ENCODE measurements at places on chromosomes 3 and 15. TPM values are rescaled to one million over a fixed set of nuclear protein-coding genes. Genes with fewer than 3 reads are reported as not detected.

The PLA2G4D gene
- not detected for total RNA-seq

The BFSP2 gene
- not detected for total RNA-seq

The MYO5C gene
- total RNA-seq = 0.17 TPM

The PTPN23 gene
- 34.5 TPM for total RNA-seq

The REC114 gene
- not detected for total RNA-seq

The ZNF385D gene
- total RNA-seq = not detected

The XYLB gene
- 5.9 TPM for total RNA-seq

The GRIP2 gene
- not detected for total RNA-seq

The BOC gene
- 0.42 TPM for total RNA-seq

The TIMMDC1 gene
- 162 TPM for total RNA-seq

The CD276 gene
- total RNA-seq = 3.1 TPM

The SPG11 gene
- 56.0 TPM for total RNA-seq

The XCR1 gene
- total RNA-seq = not detected

The POLQ gene
- 19.8 TPM for total RNA-seq

The TM4SF18 gene
- total RNA-seq = not detected

The RABL3 gene
- 42.4 TPM for total RNA-seq

The KLHL6 gene
- 32.9 TPM for total RNA-seq

The STAC gene
- not detected for total RNA-seq

The HRH1 gene
- 0.27 TPM for total RNA-seq

The BNC1 gene
- total RNA-seq = not detected

The LDHAL6B gene
- total RNA-seq = not detected

The EIF4G1 gene
- 706 TPM for total RNA-seq

The CCDC174 gene
- total RNA-seq = 15.3 TPM

The FAM81A gene
- 1.9 TPM for total RNA-seq

The CYP1A2 gene
- not detected for total RNA-seq

The AP3B2 gene
- total RNA-seq = 0.44 TPM

The NMNAT3 gene
- total RNA-seq = 2.0 TPM

The GPR149 gene
- not detected for total RNA-seq

The MOBP gene
- total RNA-seq = not detected

The TMOD2 gene
- 6.7 TPM for total RNA-seq

The RAP2B gene
- total RNA-seq = 15.6 TPM

The PCLAF gene
- total RNA-seq = 99.1 TPM

The SAMD7 gene
- not detected for total RNA-seq

The CSPG4 gene
- total RNA-seq = 0.02 TPM

The SMCO1 gene
- not detected for total RNA-seq

The GNB4 gene
- 1.4 TPM for total RNA-seq

The TNK2 gene
- total RNA-seq = 64.3 TPM

The SEMA6D gene
- not detected for total RNA-seq

The MORC1 gene
- total RNA-seq = not detected

Measured in activated CD8-positive, alpha-beta memory T cell treated with anti-CD3 and anti-CD28 coated beads for 36 hours (primary cell).